ENCODE measurements at places on chromosomes 5 and 9.

DNA sequence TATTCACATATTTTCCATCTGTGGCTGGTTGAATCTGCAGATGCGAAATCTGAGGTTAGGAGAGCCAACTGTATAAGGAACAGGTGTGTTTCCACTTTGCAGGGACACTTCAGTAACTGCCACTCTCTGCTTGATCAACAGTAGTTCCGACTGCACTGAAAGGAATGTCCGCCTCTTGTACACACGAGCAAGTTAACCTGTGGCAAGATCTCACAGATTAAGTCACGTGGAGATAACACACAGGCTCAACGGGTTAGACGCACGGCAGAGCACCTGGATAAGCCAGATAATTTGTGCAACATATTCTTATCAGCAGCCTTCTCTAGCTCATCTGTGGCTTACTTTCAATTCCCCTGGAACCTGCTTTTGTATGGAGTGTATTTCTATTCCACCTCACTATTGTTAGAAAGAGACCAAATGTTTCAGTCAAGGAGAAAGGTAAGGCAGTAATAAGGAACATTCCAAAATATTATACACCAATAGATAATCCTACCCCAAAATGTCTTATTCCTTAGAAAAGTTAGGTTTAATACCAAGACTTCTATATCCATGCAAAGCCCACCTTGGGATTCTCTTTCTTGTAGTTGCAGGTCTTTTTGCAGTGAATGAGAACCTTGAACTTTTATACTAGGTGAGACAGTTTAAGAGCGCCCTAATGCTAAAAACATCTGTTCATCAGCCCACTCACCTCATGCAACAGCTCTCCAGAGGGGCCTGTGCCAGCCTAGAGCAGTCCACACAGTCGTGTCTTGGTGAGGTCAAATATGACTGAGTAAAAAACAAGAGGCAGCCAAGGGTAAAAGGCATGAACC lies 6.5 kb upstream of the C9 start:
- DNase-seq, result no peak

GRCh38 chr9:22050924-22051323 lies 41.8 kb upstream of the CDKN2B start:
- DNase-seq, result peak; percentile 12

DNA sequence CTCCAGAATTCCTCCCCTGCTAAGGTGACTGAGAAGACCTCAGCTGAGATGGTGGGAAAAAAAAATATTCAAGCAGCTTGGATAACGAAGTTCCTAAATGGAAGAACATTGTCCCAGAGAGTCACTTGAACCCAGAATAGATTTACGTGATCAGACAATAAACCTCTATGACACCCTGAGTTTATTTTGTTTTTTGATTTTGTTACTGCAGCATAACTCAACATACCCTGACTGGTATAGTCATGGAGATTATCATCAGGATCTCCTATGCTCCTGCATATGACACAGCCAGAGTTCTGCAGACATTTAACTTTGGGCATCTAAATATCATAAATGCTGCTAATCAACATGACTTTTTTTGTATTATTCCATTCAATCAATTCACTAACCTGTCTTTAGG lies 282.9 kb downstream of the RASEF start:
- DNase-seq, result no peak

GRCh38 chr5:90911169-90911568 lies 352.6 kb downstream of the ADGRV1 start:
- DNase-seq, result no peak

DNA sequence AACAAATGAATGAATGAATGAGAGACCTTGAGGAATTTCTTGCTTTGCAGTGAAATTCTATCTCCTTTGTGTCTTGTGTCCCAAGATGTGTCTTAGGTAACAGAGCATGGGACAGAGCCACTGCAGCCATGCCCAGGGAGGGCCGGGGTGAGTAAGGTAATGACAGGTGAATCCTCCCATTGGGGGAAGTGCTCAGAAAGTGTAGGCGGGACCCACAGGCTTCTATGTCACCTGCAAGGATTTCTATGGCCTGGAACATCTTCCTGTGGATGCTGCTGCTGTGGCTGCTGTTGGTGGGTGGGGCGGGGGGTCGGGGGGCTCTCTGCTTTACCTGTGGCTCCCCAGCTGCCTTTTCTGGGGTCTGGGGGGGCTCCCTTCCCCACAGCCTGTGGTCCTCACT lies 133.6 kb upstream of the IER5L start:
- DNase-seq, result no peak

- no peak for DNase-seq
Measured at GRCh38 chr9:24900179-24900578, 354.5 kb upstream of the IZUMO3 start.

DNA sequence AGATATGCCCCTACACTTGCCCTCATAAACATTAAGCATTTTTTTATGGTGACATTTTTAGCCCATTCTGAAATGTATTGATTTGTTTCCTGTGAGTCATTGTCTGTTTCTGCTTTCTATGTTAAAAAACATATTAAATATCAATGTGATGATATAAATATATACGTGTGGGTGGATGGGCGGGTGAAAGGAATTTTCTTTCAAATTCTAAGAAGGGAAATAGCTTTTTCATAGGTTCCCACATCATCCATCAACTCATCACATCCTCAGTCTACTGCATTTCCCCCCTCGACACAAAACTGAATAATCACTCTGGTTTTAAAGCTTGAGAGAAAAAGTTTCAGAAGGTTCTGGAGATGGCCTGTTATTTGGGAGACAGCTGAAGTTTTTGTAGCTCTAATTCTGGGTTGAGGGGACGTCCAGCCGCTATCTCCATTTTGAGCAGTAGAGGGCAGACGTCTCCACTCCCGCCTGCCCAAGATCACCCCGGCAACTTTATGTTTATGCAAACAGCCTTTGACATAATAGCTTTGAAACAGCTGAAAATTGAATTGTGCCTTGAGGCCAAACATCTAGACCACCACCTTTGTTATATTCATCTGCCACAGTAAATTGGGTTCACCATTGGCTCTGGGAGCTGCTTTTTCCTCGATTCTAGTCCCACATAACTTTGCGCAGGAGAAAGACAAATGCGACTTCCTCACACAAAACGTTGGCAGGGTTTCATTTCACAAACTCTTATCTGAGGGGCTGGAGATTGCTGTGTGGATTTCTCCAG lies 216.2 kb upstream of the CLINT1 start:
- peak; percentile 52 for DNase-seq

- DNase-seq, result peak; percentile 20
Measured at GRCh38 chr9:14661421-14662059, 31.7 kb downstream of the ZDHHC21 start.

DNA sequence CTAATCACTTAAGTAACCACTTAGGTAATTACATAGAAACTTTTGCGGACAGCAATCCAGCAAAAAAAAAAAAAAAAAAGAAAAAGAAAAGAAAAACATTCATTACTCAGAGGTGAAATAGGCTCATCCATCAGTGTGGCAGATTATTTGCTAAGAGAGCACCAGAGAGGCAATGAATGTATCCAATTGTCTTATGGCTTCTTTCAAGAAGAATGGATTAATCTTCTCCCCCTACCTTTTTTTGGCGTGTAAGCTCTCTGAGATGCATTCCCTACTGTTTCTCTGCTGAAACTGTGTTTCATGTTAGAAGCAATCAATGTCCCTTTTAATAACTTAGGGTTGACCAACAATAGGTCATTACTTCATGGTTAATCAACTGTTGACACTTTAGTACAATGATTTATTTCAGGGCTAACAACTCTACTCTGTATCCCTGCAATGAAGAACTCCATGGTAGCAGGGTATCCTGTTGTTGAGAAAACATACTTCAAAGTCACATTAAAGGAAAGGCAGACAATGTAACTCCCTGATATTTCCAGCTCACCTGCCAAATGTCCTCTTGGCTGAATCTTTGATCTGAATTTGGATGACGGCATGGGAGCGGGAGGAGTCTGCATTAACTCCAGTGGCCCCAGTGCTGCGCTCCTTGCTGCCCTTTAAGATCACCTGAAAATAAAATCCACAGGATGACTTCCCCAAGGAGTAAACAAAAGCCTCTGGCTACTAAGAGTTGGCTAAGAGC lies 57.6 kb downstream of the KIF24 start:
- DNase-seq, result no peak

GRCh38 chr9:89961616-89962341 lies 357.0 kb downstream of the GADD45G start:
- no peak for DNase-seq

DNA sequence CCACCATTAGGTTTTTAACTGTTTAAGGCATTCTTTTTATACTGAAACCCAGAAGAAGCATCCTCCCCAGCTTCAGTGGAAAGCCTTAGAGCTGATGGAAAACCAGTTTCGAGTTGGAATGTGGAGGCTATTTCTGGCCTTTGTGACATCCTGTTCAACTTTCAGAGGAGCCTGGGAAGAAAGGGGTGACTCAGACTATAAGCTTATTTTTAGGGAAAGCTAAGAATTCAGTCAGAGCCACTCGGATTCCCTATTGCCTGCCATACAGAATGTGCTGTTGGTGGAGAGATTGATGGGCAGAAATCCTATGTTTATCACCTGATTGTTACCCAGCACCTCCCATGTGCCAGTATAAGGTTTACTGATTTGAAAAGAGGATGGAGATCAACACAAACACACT lies 19.8 kb downstream of the PALM2AKAP2 start:
- no peak for DNase-seq

GRCh38 chr5:73605223-73606087 lies 20.5 kb upstream of the ARHGEF28 start:
- DNase-seq, result no peak

- no peak for DNase-seq
Measured at GRCh38 chr5:158155067-158155466, 296.1 kb upstream of the CLINT1 start.

GRCh38 chr9:20326516-20326915 lies 295.8 kb downstream of the MLLT3 start:
- DNase-seq, result no peak

DNA sequence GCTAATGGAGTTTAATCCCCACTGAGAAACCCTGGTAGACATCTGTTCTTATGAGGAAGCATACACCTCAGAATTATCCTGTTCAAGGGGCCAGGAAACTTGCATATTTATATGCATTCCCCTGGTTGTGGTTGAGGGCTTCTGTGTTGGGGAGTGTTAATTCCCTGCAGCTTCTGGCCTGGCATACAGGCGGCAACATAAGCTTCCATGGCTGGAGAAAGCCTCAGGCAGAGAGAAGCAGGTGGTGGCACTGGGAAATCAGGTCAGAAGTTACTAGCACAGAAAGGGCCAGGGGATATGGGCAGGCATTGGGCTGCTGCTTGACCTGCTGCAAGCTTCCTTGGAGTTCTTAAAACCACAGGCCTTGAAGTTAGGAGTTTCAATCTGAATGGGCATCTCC lies 166.1 kb upstream of the SEMA6A start:
- DNase-seq, result no peak

GRCh38 chr5:135930029-135930948 lies 24.5 kb downstream of the LECT2 start:
- no peak for DNase-seq

- DNase-seq, result no peak
Measured at GRCh38 chr9:135650408-135650807, 11.1 kb upstream of the GLT6D1 start.

GRCh38 chr9:69314547-69314946 lies 10.5 kb upstream of the ENTREP1 start:
- DNase-seq, result no peak

DNA sequence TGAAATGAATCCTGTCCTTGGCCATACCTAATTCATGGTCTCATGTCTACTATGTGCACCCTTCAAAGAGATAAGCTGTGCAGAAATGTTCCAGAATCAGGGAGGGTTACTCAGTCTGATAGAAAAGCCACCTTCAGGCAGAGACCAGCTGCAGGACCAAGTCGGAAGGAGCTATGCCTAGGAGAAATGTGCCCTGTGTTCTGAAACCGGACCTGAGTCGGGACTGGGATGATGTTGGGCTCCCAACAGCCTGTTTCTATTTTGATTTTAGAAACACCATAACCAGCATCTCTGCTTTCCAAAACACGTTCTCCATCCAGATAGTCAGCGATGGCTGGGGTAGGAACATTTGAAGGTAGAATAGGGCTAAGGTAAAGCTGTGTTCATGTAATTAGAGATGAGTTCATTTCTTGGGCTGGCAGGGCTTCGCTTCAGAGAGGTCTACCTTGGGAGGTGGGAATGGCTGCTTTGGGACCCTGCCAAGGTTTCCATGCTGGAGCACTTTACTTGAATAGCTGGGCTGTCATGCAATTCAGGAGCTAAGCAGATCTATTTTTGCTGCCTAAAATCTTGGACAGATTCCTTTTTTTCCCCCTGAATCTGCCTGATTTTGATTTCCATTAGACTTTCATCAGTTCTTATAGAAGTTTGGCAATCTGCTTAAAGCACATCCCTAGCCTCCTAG lies 2.8 kb downstream of the ADCY2 start:
- no peak for DNase-seq

DNA sequence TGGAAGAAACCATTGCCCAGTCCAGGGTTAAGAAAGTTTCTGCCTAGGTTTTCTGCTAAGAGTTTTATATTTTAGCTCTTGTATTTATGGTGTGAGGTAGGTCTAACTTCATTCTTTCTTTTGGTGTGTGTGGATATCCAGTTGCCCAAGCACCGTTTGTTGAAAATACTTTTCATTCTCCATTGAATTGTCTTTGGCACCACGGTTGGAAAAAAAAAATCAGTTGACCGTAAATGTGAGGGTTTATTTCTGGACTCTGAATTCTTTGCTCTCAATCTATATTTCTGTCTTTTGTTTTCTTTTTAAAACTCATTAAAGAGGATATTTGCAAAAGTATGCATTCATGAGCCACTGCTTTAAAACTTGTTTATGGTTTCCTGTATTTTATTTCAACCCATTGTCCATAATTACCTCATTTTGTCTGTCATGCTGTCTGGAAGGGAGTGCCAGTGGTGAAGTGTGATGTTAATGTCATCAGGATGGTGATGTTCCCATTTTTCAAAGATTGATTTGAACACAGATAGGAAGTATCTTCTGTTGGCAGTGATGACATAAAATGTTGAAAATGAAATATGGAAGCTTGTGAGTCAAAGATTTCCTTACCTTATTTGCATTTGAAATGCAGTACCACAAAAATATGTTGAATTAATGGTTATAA lies 33.9 kb downstream of the HABP4 start:
- DNase-seq, result no peak

GRCh38 chr9:21828853-21829410 lies 26.5 kb downstream of the MTAP start:
- no peak for DNase-seq

GRCh38 chr9:120440791-120441190 lies 139.2 kb downstream of the CDK5RAP2 start:
- DNase-seq, result no peak

DNA sequence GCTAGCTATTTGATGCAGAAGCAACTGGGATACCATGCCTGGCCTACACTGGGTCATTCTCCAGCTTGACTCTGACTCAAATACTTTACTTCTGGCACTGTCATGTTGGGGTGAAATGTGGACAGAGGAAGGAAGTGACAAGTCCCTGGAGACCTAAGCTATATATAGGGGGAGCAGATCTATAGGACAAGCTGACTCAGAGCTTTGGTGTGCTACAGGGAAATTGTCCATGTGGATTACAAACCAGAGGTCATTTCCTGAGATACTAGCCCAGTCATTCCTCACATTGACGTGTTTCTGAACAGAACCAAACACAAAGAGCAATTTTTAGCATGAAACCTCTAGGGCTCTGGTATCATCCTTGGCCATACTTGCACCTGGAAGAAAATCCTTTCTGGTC lies 531.6 kb upstream of the CLINT1 start:
- no peak for DNase-seq

Measured in GM10248 (cell line).